ENCODE measurements at places on chromosomes 4 and X. TPM values are rescaled to one million over a fixed set of nuclear protein-coding genes. Genes with fewer than 3 reads are reported as not detected.

The CSAG1 gene
- not detected for total RNA-seq

The ALG13 gene
- 61.9 TPM for total RNA-seq

The THAP6 gene
- 20.9 TPM for total RNA-seq

DNA sequence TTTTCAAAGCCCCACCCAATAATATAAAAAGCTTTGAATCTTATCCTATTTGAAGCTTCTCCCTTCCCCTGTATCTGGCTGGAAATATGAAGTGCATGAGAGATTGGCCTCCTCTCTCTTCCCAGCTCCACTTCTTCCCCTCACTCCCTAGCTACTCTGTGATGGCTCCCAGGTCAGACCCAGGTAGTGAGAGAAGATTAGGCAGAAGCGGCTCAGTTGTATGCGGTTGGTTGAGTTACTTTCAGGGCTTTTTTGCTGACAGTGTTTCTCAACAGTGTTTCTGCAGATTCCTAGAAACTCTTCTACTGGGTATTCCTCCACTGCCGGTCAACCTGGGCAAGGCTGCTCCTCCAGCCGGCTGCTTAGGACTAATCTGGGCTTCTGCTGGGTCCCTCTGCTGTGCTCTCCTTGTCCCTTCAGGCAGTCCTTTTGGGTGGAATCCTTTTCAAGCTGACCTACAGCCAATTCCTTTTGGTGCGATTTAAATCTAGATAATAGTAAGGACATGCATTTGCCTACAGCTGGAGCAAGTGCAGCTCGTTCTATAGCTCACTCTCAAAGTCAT lies 87.4 kb upstream of the SLC7A11 start:
- H3K4me1 ChIP-seq: no peaks in the 10 kb centered on the region
- H3K36me3 ChIP-seq: no peaks in the 10 kb centered on the region
- DNase-seq: no peak
- H3K27ac ChIP-seq: no peak overlapping the region
- no peak overlapping the region for H3K4me3 ChIP-seq

The AR gene
- 4.7 TPM for total RNA-seq

DNA sequence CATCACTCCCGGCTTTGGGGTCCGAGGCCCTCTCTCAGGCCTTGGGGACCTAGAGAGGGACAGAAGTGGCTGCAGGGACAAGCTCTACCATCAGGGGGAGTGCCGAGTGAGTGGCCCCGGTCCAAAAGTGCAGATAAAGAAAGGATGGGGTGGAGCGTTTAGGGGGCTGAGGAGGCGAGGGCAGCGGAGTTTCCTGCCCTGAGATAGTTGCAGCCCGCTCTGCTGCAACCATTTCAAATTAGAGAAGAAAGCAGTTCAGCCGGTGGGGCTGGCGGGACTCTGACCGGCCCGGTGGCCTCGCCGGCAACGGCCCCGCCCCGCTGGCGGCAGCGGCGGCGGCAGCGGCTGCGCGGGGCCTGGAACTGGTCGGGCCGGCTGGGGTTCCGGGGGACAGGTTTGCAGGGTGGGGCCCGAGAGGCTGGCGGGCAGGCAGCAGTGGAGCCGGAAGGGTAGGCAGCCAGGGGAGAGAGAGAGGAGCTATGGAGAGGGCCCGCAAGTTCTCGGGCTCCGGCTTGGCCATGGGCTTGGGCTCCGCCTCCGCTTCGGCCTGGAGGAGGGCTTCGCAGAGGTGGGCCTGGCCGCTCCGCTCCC lies 7.6 kb downstream of the DLG3 start:
- peaks cover 4% of the 10 kb centered on the region for H3K4me1 ChIP-seq
- no peaks in the 10 kb centered on the region for H3K36me3 ChIP-seq

- no peak for DNase-seq
- H3K27me3 ChIP-seq: peaks cover 9% of the 10 kb centered on the region
- H3K27ac ChIP-seq: no peak overlapping the region
These were observed 45.4 kb upstream of the RADX start for GRCh38 chrX:106566362-106566761.

- no peaks in the 10 kb centered on the region for H3K36me3 ChIP-seq
- H3K4me3 ChIP-seq: no peak overlapping the region
- peaks cover 3% of the 10 kb centered on the region for H3K27me3 ChIP-seq
- H3K27ac ChIP-seq: no peak overlapping the region
- no peak for DNase-seq
These were observed 74.7 kb downstream of the CEP44 start for GRCh38 chr4:174358410-174358809.

The C1QTNF7 gene
- 0.72 TPM for total RNA-seq

GRCh38 chr4:118221227-118221800 lies 131.5 kb downstream of the PRSS12 start:
- DNase-seq: no peak
- H3K27me3 ChIP-seq: peaks cover 5% of the 10 kb centered on the region
- H3K4me3 ChIP-seq: no peak overlapping the region
- H3K27ac ChIP-seq: no peak overlapping the region
- no peaks in the 10 kb centered on the region for H3K4me1 ChIP-seq

DNA sequence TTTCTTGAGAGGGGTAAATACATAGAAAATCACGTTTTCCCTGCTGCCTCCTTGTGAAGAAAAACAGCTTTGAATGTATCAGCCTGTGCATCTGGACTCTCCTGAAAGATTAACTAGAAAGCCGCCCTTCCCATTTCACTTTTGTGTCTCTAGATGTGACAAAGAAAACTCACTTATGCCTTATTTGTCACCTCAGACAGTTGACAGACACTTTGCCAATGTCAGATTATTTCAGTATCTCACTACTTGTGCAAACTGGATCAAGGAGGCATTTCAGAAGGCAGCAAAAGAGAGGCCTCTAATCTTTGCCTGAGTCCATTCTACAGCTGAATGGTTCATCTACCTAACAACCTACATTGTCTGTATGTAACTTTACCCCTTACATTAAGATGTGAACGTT lies 754.9 kb downstream of the RPA4 start:
- H3K4me3 ChIP-seq: no peak overlapping the region
- H3K36me3 ChIP-seq: no peaks in the 10 kb centered on the region
- DNase-seq: no peak
- peaks cover 6% of the 10 kb centered on the region for H3K27me3 ChIP-seq
- no peak overlapping the region for H3K27ac ChIP-seq
- H3K4me1 ChIP-seq: no peaks in the 10 kb centered on the region

GRCh38 chrX:153897899-153898298 lies 6.6 kb upstream of the AVPR2 start:
- H3K4me1 ChIP-seq: no peaks in the 10 kb centered on the region
- DNase-seq: no peak
- no peaks in the 10 kb centered on the region for H3K36me3 ChIP-seq
- no peak overlapping the region for H3K27ac ChIP-seq
- H3K27me3 ChIP-seq: peaks cover 25% of the 10 kb centered on the region
- no peak overlapping the region for H3K4me3 ChIP-seq

DNA sequence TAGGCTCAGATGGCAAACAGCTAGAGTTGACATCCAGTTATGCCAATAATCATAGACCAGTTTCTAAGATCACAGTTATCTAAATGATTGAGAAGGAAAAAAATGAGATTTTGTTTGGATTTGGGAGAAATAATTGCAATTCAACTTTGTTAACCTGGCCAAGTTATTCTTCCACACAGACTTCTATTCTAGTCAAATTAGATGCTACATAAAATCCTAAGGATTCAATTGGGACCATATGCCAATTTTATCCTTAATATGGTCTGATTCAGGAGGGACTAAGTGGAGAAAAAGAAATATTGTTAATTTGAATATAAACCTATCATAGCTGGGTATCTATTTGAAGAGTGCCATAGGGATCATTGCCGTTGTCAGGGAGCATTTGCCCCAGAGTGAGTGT lies 178.3 kb upstream of the SLC7A11 start:
- no peaks in the 10 kb centered on the region for H3K4me1 ChIP-seq
- no peaks in the 10 kb centered on the region for H3K36me3 ChIP-seq
- DNase-seq: no peak
- no peak overlapping the region for H3K4me3 ChIP-seq
- no peak overlapping the region for H3K27ac ChIP-seq
- no peaks in the 10 kb centered on the region for H3K27me3 ChIP-seq

The TCEAL7 gene
- total RNA-seq: 6.5 TPM

The NDP gene
- 0.59 TPM for total RNA-seq

The ASB9 gene
- total RNA-seq: not detected

DNA sequence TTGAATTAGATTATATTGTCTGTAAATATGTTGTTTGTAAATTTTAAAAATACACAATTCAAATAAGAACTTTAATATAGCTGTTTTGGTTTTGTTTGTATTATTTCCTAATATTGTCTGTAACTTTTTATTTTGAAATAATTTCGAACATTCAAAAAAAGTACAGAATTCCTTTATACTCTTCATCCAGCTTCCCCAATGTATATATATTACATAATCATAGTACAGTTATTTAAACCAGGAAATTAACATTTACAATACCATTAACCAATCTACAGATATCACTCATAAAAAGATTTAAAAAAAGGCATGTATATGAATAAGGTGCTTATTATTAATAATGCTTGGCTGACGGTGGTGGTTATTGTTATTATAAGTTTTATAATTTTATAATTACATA lies 84.1 kb downstream of the LRBA start:
- H3K27me3 ChIP-seq: no peaks in the 10 kb centered on the region
- H3K4me1 ChIP-seq: no peaks in the 10 kb centered on the region
- H3K27ac ChIP-seq: no peak overlapping the region
- DNase-seq: no peak
- no peaks in the 10 kb centered on the region for H3K36me3 ChIP-seq
- no peak overlapping the region for H3K4me3 ChIP-seq

DNA sequence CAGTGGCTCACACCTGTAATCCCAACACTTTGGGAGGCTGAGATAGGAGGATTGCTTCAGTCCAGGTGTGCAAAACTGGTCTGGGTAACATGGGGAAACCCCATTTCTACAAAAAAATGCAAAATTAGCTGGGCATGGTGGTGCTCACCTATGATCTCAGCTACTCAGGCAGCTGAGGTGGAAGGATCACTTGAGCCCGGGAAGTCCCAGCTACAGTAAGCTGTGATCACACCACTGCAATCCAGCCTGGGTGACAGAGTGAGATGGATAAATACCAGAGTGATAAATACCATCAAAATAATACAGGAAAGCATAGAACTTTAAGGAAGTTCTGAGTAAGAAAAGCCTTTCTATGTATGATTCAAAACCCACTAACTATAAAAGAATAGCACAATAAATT lies 52.8 kb downstream of the LRBA start:
- no peaks in the 10 kb centered on the region for H3K27me3 ChIP-seq
- H3K27ac ChIP-seq: no peak overlapping the region
- DNase-seq: peak; percentile 82
- H3K4me3 ChIP-seq: no peak overlapping the region
- H3K36me3 ChIP-seq: no peaks in the 10 kb centered on the region

The LRIT3 gene
- total RNA-seq: under 0.01 TPM

GRCh38 chrX:129139837-129140598 lies 383.3 kb downstream of the SMARCA1 start:
- H3K4me3 ChIP-seq: no peak overlapping the region
- DNase-seq: no peak
- H3K27me3 ChIP-seq: no peaks in the 10 kb centered on the region

The TNIP3 gene
- 0.59 TPM for total RNA-seq

The KLHL13 gene
- total RNA-seq: 13.8 TPM

DNA sequence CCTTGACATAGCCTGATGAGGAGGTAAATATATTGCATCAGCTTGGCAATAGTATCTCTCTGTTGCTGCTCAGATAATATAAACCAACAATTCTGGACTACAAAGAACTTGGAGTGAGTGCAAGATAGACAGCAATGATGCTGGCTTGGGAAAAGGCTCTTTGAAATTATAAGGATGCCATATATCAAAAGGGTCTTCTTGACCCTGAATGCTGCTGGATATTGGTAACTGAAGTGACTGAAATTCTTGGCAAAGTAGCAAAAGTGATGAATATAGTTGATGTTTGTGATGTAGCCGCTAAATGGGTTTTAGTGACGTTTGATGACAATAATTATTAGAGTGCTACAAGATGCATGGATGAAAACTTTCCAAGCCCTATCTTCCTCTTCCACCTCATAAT lies 1391.6 kb downstream of the ADGRL3 start:
- H3K36me3 ChIP-seq: no peaks in the 10 kb centered on the region
- DNase-seq: no peak
- no peak overlapping the region for H3K27ac ChIP-seq

- peak; percentile 86 for DNase-seq
- H3K36me3 ChIP-seq: no peaks in the 10 kb centered on the region
- no peak overlapping the region for H3K27ac ChIP-seq
- H3K27me3 ChIP-seq: no peaks in the 10 kb centered on the region
- peaks cover 3% of the 10 kb centered on the region for H3K4me1 ChIP-seq
These were observed 32.7 kb upstream of the AMBN start for GRCh38 chr4:70559211-70559830.

- H3K27ac ChIP-seq: peak overlapping the region; percentile 88
- H3K4me1 ChIP-seq: peaks cover 52% of the 10 kb centered on the region
- no peaks in the 10 kb centered on the region for H3K27me3 ChIP-seq
- H3K36me3 ChIP-seq: no peaks in the 10 kb centered on the region
- DNase-seq: no peak
These were observed 327.8 kb downstream of the CAMK2D start for GRCh38 chr4:113433536-113434246.

GRCh38 chr4:148735432-148736155 lies 293.4 kb upstream of the NR3C2 start:
- H3K4me3 ChIP-seq: no peak overlapping the region
- no peak for DNase-seq
- H3K27ac ChIP-seq: no peak overlapping the region

DNA sequence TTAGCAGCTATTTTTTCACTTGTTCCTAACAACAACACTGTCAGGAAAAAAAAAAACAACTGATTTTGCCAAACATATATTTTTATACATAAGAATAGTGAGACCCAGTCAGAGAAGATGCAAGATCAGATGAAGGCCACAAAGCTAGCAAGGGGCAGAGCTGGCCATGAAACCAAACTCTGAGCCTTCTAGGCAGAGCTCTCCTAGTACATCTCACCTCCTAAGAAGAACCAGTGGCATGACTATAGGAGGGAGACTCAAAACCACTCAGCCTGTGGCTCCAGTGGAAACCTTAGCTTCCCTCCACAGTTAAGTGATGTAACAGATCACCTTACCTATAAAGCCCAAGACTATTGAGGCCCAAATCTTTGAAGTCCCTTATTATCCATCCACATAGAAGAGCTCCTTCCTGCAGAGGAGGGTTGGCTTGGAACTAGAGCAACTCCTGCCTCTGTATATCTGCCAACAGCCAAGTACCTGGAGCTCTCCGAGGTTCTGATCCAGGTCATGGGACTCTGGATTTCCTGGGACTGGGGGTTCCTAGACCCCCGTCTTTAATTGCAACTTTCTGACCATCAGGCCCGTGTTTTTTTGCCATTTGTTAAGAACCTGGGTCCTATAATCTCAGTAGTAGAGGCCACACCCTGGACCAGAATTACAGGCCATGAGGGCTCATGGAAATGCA lies 136.5 kb downstream of the SH3KBP1 start:
- no peaks in the 10 kb centered on the region for H3K4me1 ChIP-seq
- H3K36me3 ChIP-seq: no peaks in the 10 kb centered on the region
- H3K27ac ChIP-seq: no peak overlapping the region
- no peak overlapping the region for H3K4me3 ChIP-seq

GRCh38 chr4:159117564-159117963 lies 14.7 kb downstream of the RAPGEF2 start:
- DNase-seq: no peak
- no peaks in the 10 kb centered on the region for H3K27me3 ChIP-seq
- H3K27ac ChIP-seq: no peak overlapping the region

The ZFP92 gene
- total RNA-seq: not detected

GRCh38 chr4:79920163-79920853 lies 152.7 kb downstream of the ANTXR2 start:
- no peaks in the 10 kb centered on the region for H3K27me3 ChIP-seq
- no peaks in the 10 kb centered on the region for H3K4me1 ChIP-seq
- H3K36me3 ChIP-seq: no peaks in the 10 kb centered on the region
- no peak for DNase-seq
- no peak overlapping the region for H3K4me3 ChIP-seq

- no peak overlapping the region for H3K27ac ChIP-seq
- H3K27me3 ChIP-seq: no peaks in the 10 kb centered on the region
- no peaks in the 10 kb centered on the region for H3K4me1 ChIP-seq
- no peaks in the 10 kb centered on the region for H3K36me3 ChIP-seq
These were observed 74.8 kb downstream of the SLIT2 start for GRCh38 chr4:20326460-20326859.

Measured in osteoblast (primary cell).